G401 (cell line): ENCODE measurements at places on chromosomes 4 and X. TPM values are rescaled to one million over a fixed set of nuclear protein-coding genes. Genes with fewer than 3 reads are reported as not detected.

DNA sequence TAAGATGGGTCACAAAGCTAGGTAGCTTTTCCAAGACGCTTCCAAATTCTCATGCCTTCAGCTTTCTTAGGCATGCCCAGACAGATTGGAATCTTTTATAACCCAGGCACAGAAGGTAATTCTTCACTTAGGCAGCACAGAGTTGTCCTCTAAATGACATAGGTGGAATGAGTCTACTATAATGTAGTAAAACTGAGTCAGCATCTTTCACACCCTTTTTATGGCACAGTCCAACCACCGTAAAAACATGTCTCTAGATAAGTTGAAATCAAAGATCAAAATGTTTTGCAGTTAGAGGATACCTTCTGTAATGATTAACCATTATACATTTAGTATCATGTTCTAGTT, 128.4 kb upstream of the FAT1 start:
- DNase-seq, result no peak

Gene BTK
- not detected in 2 replicates for total RNA-seq

DNA sequence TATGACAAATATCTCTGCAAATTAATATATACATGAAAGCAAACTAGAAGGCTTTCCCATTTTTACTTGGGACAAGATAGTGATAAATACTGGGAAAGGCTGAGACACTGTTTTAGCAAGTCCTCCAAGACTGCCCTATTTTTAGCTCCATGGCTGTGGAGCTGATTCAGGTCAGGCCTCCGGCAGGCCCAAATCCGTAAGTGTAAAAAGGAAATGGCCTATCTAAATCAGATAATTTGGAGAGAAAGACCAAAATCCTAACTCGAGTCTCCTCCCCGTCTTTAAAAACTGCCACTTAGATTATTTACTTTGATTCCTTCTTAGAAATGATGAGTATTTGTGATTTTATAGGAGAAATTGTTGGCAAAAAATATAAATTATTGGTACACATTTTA, 2.9 kb downstream of the OTUD4 start:
- DNase-seq, result peak; percentile 63

DNA sequence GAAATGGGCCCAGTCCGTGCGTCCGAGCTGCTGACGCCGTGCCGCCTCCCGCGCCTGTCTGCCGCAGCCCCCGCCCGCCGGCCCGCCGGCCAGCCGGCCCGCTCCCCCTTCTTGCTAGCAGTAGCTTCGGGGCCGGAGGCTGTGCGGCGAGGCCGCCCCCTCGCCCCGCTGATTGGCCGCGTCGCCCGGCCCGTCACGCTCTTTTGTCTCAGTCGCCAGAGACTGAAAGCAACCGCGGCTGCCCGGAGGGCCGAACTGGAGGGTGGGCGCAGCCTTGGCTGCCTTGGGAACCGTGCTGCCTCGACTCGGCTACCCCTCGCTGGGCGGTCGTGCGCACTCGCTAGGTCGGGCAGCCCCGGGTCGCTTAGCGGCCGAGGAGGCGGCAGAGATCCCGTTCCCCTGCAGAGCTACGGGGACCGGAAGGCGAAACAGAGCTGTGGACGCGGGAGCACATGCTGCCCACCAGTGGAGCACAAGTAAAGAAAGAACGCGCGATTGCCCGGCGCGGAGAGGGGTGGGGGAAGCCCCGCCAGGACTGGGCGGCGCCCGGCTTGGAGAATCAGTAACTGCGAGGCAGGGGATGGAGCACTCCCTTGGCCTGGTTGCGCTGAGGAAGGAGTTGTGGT, at the start of gene ZCCHC18:
Gene ZCCHC18, plus strand, starts transcription at position 198 of the 626 bp plus-strand sequence. CDS start 1,589 bp downstream, outside the sequence.
- peak; percentile 63 for DNase-seq

Gene PITX2
- total RNA-seq, result not detected in 2 replicates

- no peak for DNase-seq
These were observed 13.9 kb downstream of the RHOH start for GRCh38 chr4:40210776-40211175.

GRCh38 chr4:102216666-102217065, 128.6 kb downstream of the SLC39A8 start:
- DNase-seq, result no peak

Gene STARD8
- total RNA-seq, result 0.31 and 0.98 TPM in 2 replicates

GRCh38 chrX:74179071-74179470, 124.9 kb upstream of the ZCCHC13 start:
- DNase-seq, result no peak

- DNase-seq, result no peak
These were observed 12.0 kb upstream of the LRAT start for GRCh38 chr4:154731756-154732155.

GRCh38 chr4:36285784-36286480, 4.5 kb downstream of the DTHD1 start:
- DNase-seq, result no peak

GRCh38 chr4:15784959-15785634, 7.0 kb downstream of the CD38 start:
- no peak for DNase-seq

DNA sequence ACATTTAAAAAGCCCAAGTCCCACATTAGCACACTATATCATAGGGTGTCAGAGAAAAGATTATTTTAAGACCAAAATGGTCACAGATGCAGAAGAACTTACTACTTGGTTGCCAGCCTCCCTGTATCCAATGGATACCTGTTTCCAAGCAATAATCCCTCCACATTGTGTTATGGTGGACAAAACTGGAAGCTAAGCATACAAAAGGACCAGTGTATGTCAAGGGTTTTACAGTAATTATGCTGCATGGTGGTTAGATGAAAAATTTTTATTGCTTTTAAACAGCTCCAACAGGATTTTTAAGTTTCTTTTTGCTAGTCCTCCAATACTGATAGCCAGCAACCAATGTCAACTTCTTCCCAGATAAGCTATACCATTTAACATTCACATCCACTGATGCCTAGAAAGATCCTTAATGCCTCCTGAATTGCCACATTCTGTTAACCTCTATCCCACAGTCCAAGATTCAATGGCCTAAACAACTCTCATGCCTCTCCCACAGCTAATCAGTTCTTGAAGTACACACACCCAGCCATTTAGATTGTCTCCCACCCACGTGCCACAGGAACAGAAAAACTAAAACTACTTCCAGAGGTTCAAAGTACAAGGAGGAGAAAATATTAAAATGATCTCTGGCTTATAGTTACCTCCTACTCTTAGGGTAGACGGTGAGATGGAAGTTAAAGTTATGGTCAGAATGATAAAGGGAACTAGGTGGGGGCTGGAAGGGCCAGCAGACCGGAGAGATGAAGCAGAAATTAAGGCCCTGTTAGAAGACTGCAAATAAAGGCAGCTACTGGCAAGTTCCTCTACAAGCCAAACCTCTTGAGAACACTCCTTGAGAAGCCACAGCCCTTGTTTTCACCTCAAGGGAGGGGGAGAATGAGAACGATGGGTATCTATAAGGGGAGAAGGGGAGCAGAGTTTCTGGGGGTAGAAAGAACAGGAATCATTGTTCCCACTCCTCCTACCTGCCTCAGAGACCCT, 5.5 kb downstream of the MED14 start:
- DNase-seq, result no peak

- no peak for DNase-seq
These were observed 254.9 kb downstream of the RCHY1 start for GRCh38 chr4:75259306-75259705.

GRCh38 chrX:25523574-25524540, 508.1 kb upstream of the ARX start:
- DNase-seq, result peak; percentile 43

DNA sequence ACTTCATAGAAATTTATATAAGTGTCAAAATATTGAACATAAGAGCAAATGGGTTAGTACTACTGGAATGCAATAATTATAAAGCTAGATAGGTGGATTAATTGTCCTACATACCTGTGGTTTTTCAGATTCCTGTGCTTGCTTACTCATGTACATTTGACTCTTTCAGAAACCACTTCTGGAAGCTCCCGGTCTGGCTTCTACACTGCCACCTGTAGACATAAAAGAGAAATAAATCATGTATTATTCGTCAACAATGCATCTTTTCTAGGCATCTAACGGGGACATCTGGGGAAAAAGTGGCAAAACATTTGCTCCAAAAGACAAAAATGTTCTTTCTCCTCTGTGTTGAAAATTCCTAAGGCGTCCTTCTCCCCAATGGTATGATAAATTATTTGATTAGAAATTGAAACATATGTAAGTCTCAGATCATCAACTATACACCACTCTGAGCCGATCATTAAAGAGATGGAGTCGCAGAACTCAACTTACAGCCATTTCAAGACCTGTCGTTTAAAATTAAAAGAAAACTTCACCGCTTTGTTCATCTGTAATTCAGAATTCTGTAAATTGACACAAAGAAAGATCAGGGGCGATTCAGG, 648.7 kb upstream of the DIPK2B start:
- DNase-seq, result peak; percentile 42

Gene MRPL1
- total RNA-seq, result 42.8 and 51.7 TPM in 2 replicates

DNA sequence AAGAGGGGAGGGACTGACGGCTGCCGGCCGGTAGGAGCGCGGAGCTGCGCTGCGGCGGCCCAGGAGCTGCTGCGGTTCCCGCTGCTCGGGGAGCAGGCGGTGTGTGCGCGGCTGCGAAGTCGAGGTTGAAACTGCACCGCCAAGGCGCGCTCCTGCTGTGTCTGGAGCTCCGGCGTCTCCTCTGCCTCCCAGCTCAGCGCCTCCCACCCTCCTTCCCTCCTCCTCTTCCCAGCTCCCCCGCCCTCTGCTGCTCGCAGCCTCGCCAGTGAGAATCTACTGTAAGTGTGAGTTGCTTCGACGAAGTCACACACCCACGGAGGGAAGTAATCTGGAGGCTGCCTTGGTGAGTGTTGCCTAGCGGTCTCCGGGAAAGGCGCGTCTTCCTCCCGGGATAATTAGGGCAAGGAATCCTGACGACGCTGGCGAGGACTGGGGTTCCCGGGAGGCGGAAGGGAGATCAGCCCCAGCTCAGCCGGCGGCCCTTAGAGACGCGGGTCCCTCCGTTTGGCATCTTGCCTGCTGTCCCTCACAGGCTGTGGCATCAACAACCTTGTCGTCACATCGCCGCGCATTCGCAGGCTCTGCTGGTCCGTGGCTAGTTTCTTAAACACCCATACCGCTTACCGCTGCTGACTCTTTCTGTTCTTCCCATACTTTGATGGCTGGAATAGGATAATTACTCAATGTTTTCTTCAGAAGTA, at the start of gene EPHA5:
Gene EPHA5, minus strand, starts transcription at position 159 of the 701 bp plus-strand sequence. CDS start 747 bp downstream, outside the sequence.
- DNase-seq, result peak; percentile 37

DNA sequence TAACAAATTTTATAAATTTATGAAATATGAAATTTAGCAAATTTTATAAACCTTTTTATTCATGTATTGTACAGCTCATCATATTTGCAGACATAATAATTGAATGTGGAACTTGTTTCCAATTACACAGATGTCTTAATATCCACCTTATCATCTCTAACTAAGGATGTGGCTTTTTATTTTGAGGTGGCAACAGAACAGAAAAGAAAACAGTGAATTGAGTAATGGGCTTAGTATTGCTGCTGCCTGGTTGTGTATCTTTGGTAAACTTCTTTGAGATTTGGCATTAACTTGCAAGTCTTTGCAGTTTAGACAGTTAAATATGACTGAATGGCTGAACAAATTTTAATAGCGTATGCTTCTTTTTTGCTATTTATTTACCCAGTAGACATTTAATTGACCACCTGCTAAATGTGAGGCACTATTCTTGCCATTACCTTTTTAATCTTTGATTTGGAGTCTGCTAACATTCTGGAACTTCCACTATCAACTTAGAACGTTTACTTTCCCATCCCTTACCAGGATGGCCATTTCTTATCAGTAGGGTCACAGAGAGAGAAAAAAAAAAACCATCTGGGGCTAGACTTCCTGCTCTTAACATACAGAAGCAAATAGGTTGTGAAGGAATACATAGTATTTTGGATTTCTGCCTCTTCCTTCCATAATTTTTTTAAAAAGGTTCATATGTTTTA, 44.8 kb downstream of the CLCN3 start:
- DNase-seq, result no peak

- no peak for DNase-seq
These were observed 3.3 kb upstream of the OPN1LW start for GRCh38 chrX:154140742-154141141.
